ENCODE measurements at places on chromosomes 6 and 20.

- no peak for DNase-seq
These were observed 77.8 kb upstream of the HTR1E start for GRCh38 chr6:86859513-86859912.

- DNase-seq: no peak
These were observed 46.1 kb downstream of the CD40 start for GRCh38 chr20:46164254-46164653.

- no peak for DNase-seq
These were observed 8.6 kb downstream of the HNF4A start for GRCh38 chr20:44364068-44364467.

DNA sequence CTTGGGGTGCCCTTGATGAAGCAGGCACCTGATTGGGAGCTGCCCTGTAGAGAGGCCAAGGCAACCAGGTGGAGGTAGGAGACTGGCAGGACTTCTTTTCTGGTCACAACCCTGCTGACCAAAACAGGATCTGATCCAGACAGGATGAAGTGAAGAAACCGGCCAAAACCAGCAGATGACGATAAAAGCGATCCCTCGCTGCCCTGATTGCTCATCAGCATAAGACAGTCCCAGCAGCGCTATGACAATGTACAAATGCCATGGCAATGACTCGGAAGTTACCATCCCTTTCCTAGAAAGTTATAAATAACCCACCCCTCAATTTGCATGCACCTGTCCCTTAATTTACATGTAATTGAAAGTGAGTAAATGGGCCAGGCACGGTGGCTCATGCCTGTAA, 88.4 kb upstream of the PDE10A start:
- DNase-seq: no peak

GRCh38 chr6:155026022-155026705, 31.0 kb downstream of the TIAM2 start:
- DNase-seq: no peak

- DNase-seq: no peak
These were observed 16.4 kb upstream of the POLR1H start for GRCh38 chr6:30044630-30045029.

GRCh38 chr20:33686100-33686983, at the start of gene E2F1:
TSS of gene E2F1 (minus strand) at chr20:33686385. CDS start at chr20:33686264, 121 bp downstream.
- DNase-seq: peak; percentile 96

GRCh38 chr20:11917663-11918062, at the start of gene BTBD3:
TSS of gene BTBD3 (plus strand) at chr20:11917893. CDS start at chr20:11918276, 383 bp downstream.
- no peak for DNase-seq

- DNase-seq: no peak
These were observed 73.1 kb downstream of the NDUFAF5 start for GRCh38 chr20:13857961-13858360.

DNA sequence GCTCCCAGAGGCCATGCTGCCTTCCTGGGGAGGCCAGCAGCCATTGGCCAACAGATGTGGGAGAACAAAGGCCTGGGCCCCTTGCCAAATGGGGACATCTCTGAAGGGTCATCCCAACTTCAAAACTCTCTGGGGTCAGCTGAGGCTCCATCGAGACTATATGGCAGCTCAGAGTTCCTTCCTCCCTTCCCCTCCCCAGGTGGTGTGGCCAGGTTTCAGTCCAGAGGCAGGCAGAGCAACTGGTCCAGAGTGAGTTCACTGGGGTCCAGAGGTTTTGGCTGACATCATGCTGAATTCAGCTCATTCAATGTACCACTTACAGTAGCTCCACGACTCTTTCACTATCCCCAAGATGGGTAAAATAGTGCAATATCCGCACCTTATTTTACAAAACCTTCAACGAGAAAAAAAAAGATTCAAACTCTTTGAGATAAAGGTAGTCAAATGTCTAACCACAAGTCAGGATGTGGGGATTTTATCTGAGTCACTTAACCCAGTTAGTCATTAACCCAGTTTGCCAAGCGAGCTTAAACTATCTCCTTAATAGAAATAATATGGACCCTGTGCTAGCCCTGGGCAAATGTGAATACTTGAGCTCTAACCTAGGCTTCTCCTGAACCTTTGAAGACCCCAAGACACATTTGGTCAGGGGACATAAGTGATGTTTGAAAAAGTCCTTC, 108.4 kb upstream of the PLEKHG1 start:
- no peak for DNase-seq

GRCh38 chr6:113351173-113351834, 505.8 kb upstream of the MARCKS start:
- DNase-seq: no peak

GRCh38 chr6:67501755-67502154, 1133.3 kb upstream of the ADGRB3 start:
- no peak for DNase-seq

DNA sequence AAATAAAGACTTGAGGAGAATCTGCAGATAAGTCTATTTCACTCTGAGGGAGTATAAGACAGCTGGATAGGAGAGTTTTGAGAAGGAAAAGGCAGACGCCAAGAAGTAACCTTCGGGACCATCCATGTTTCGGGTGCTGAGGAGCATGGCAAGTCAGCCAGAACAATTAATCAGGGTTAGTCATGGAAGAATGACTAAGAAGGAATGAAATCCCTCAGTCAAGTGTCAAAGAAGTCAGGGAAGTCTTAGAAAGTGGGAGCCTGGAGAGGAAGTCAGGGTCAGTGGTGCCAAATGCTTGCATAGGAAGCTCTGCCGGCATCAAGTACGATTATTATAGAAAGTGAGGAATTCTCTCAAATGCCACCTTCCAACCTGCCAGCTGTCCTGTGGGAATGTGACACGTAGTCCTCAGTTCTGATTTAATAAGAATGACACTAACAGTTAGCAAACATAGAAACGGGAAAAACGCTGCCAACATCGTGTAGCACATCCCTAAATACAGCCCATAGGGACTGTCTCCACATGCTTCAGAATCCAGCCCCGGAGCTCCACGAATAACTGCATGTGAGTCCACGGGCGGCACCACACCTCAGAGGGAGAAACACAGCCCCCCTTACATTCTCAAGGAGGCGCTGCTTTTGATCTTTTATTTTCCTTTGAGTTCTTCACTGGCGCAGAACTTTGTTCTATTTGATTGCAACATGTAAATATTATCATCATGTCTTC, 602.7 kb downstream of the PRKN start:
- DNase-seq: no peak

DNA sequence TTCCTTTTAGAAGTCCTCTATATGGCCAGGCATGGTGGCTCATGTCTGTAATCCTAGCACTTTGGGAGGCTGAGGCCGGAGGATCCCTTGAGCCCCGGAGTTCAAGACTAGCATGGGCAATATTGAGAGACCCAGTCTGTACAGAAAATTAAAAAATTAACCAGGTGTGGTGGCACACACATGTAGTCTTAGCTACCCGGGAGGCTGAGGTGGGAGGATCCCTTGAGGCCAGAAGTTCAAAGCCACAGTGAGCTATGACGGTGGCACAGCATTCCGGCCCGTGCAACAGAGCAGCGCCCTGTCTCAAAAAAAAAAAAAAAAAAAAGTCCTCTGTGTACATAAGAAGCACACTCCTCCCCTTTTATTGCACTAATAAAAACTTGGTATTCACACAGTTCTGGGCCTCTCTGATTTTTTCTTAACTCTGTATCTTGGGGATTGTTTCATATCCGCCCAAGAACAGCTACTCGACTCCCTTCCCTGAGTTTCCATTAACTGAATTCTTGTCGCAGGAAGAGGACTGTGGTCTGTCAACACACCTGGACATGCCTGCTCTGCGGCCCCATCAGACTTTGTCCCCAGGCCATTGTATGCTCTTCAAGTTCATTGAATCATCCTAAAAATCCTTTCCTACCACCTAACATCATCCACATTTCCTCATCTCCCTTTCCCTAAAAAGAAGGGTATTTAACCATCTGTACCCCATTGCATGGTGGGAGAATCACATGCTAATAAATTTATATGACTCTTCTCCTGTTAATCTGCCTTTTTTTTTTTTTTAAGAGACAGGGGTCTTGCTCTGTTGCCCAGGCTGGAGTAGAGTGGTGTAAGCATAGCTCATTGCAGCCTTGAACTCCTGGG, 25.9 kb upstream of the PPP1R3G start:
- DNase-seq: no peak

DNA sequence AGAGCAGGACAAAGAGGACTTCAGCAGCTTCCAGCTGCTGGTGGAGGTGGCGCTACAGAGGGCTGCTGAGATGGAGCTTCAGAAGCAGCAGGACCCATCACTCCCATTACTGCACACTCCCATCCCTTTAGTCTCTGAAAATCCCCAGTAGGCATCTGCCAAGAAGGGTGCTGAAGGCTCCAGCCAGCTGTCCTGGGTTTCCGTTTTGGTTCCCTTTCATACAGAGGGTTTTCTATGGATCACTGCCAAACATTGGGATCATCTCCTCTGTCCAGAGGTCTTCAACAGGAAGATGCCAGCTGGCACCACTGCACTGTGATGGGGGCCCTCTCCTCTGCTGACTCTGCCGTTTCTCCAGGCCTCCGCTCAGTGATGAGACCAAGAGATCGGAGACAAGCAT, 14.3 kb upstream of the RAB5IF start:
- no peak for DNase-seq

DNA sequence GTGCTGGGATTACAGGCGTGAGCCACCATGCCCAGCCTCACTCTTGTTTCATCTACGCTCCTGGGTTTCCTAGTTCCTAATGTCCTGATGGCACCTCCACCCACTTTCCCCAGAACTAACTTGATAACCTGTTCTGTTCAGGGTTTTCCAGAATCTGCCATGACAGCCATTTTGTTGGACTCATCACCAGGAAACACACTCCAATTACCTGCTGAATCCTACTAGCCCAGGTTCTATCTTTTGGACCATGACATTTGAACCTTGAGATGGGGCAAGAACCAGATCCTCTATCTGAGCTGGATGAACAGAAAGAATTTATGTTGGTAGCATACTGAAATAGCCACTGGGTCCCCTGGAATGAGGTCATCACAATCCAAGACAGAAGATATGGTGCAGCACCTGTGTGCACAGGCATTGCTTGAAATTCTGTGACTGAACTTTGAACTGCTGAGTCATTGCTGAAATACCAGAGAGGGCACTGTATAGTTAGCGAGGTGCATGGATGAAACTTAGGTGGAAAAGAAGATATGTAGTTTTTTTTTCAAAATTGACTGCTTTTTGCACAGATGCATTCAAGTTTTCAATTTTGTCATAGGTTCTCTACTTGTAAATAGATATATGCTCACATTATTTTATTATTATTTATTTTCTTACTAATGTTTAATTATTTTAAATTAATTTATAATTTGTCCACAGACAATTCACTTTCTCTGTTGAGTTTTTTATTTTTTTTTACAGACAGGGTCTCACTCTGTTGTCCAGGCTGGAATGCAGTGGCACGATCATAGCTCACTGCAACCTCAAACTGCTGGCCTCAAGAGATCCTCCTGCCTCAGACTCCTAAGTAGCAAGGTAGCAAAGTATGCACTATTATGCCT, 42.8 kb upstream of the TASP1 start:
- peak; percentile 50 for DNase-seq

- no peak for DNase-seq
These were observed 134.1 kb downstream of the CD109 start for GRCh38 chr6:73830119-73830518.

GRCh38 chr6:157999168-158000051, 17.7 kb downstream of the SYNJ2 start:
- DNase-seq: no peak

DNA sequence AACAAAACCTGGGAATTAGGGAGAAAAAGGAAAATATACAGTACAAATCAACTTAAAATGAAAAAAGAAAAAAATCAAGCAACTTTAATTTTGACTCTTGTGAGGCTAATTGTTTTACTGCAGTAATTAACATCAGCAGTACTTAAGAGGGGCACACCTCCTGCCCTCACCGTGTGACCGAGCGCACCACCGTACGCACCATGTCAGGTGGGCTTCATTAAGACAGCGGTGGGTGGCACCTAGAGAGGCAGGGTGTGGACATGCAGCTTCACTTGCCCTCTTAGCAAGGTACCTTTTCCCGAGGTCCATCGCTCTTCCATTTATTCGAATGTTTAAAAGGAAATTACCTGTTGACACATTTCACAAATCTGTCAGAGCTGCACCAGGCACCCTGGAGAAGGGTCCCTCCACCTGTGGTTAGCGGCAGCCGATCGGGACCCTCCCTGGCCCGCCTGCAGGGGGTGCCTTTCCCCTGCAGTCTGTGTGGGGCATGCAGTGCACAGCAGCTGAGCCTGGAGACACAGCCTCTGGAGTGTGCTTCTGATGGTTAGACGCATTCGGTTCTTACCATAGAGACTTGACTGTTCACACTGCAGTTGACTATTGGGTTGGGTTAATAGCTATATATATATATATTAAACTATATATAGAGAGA, 184.1 kb downstream of the TMEM242 start:
- DNase-seq: no peak

DNA sequence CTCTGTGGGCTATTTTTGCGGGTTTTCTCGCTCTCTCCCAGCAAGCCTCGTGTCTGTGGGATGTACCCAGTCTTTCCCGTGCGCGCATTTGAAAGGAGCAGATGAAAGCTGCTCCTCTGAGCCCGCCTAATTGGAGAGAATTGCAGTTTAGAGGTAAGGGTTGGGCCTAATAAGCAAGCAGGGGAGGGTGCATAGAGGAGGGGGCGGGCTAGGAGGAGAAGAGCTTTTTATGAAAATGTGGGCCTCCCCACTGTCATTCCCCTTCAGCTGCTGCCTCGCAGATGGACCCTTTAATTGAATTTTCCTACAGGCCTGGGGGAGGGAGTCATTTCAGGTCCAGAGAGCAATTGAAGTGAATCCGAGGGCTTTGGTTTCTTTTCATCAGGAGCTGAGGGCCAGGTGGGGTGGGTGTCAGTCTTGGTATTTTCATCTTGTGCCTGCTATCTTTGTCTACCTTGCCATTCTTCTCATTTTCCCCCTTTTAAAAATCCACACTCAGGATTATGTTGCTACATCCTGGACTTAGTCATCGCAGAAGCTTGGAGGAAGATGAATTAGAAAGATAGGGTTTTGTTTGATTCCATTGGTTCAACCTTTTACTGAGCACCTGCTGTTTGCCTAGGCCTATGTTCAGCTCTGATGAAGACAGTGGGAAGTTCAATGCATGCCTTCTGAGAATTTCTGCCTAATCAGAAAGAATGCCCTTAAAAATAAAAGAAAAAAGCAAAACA, 423.4 kb downstream of the CD83 start:
- DNase-seq: no peak

- DNase-seq: no peak
These were observed 139.7 kb downstream of the PAK5 start for GRCh38 chr20:9699181-9699580.

GRCh38 chr6:163780994-163781393, 366.5 kb downstream of the QKI start:
- no peak for DNase-seq

GRCh38 chr6:114310053-114310452, 32.8 kb downstream of the HS3ST5 start:
- DNase-seq: no peak

DNA sequence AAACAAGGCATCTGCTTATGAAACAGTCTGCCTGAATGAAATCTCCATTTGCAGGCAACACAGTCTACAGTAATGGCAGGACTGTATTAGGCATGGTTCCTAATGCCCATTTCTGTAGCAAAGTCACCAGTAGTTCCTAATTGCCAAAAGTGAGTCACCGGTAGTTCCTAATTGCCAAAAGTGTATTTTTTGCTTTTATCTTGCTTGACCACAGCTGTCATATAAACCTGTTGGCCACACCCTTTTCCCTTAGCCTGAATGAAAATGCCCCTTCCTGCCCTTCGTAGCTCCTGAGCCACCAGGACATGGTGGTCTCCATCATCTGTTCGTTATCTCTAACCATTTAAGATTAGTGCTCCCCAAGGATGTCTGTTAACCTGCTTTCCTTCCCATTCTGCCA, 34.5 kb downstream of the MTHFD1L start:
- DNase-seq: no peak
